ENCODE measurements at places on chromosomes 11 and 22.

GRCh38 chr22:35785181-35785923, 67.7 kb downstream of the APOL5 start:
- no peak for DNase-seq

DNA sequence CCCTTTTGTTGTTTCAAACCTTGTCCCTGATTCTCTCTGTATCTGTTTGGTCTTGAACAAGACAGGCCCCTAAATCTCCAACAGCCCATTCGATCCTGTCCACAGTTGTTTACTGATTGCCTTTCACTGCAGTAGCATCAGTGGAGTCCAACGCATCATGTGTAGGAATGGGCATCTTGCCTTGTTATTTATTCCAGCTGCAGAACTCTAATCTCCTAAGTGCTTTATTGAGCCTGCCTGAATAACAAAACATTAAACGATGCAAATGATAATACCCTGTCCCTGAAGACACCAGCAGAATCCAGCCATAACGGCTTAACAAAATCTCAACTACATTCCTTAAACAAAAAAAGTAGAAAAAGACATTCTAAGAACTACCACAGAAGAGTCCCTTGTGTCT, 50.1 kb downstream of the SLC35F2 start:
- no peak for DNase-seq

GRCh38 chr22:50111056-50111455, 21.2 kb downstream of the MOV10L1 start:
- DNase-seq, result no peak

DNA sequence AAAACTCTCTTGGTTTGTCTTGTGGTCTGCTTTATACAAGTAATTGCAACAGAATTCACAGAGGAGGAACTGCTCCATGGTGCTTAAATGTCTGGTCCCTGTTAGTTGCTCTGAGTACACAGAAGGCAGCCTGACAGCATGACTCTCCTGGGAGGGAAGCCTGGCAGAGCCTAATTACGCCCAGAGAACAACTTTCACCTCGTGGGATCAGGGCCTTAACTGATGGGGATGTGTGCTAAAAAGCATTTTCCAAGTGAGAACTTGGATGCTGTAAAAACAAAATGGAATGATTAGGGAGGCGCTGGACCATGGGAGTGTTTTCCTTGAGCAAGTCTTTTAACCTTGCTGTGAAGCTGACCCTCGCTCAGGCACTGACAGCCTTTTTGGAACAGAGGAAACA, 154.0 kb upstream of the TENM4 start:
- DNase-seq, result no peak

DNA sequence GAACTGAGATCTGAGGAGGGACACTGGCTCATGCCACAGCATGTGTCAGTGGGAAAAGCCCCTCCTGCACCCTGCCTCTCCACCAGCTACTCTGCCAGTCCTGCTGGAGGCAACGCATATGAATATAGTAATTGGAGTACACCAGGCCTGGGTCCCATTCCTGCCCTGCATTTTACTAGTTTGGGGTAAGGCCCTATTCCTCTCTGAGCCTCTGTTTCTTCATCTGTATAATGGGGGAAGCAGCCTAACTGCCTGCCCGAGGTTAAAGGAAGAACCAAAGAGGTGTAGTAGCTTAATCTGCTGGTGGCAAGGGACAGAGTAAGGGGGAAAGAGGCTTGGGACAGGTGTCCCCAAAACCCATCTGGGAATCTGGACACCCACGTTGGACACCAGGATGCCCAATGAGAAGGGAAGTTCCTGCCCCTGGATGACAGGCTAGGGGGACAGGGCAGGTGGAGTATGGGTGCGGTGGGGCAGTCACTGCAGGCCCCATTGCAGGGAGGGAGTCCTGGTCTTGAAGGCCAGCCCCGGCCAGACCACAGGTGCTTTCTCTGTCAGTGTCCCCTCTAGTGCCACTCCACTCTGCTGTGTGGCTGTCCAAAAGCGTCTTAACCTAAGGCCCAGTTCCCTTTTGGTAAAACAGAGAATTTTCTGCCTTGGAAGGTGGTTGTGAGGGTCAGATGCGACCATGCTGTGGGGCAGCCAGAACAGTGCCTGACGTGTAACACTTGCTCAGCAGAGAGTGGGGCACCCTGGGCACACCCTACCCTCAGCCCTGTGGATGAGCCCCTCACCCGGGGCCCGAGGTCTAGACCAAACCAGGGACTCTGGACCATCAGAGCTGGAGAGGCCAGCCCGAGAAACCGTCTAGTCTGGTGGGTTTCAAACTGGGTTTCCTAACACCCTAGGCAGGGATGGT, 11.5 kb downstream of the TSKU start:
- no peak for DNase-seq

DNA sequence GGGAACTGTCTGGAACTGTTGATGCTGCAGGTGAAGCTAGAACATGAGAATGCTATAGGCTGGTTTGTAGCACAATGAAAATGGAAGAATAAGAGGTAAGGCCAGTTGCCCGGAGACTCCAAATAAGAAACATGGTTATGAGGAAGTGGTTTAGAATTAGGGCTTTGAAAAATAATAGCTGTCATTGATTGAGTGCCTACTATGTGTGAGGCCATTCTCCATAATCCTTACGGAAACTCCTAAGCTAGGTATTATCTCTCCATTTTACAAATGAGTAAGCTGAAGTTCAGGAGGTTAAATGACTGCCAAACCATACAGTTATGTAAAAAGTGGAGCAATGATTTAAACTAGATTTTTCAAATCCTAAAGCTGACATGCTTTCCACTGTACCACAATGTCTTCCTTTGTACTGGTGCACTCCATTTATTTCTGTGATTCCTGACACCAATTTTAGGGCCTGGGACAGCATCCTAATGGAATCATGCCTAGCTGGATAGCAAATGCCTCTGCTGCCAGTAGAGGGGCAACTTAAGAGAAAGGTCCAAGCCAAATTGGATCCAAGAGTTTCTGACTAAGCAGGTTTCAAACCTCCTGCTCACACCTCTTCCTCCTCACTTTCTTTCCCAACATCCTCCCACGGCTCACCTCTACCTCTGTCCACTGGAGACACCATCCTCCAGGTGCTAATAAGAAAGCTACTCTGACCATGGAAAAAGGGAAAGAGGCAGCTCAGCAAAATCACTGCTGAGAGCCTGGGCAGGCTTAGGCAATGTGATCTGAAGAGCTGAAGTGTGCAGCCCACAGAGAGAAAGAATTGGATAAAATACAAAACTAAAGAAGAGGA, 46.9 kb upstream of the PICALM start:
- no peak for DNase-seq

- no peak for DNase-seq
Measured at GRCh38 chr11:45777127-45777969, 27.6 kb upstream of the SLC35C1 start.

DNA sequence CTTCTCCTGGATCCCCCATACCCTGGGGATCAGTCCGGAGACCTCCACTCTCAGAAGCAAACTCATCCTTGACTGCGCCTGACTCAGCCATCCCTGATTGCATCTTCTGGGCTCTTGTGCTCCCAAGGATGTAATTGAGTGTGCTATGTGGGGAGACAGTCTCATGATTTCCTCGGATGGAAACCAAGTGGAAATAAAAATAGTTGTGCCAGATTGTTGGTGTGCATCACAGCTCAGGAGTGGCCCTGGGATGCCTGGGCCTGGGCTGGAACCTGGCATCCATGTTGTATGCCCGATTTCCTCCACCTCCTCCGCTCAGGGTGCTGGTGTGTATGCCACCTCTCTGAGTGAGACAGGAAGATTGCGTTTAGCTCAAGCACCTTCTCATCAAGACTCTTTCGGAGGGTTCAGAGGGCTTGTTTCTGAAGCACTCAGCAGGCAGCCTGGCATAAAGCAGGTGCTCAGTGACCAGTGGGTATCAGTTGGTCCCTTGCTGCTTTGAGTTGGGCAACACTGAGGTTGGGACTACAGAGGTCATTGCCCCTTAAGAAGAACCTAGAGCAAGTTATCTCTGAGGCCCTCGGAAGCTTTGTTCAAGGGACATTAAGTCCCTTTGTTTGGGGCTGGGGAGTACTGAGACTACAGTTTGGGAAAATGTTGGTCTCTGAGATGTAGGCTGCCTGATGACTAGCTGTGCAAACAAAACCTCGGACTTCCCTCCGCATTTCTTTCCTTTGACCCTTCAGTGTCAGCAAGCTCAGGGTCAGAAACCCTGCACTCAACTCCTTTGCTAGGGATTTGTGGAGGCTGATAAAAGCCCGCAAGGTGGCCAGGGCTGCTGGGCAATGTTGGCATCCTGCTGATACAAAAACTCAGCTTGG, 24.8 kb upstream of the MICAL2 start:
- DNase-seq, result no peak

DNA sequence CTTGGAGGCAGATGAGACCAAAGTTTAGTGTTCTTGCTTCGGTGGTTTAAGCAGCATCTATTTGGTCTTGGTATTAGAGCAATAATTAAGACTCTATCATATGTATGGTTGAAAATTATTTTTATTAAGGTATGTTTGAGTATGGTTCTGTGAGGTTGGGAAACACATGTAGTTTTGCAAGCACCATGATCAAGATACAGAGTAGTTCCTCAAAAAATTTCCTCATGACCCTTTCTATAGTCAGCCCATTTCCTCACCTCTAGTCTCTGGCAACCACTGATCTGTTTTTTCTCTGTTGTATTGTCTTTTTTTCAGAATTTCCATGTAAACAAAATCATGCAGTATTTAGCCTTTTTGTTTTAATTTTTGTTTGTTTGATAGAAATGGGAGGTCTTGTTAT, 18.4 kb downstream of the MTMR3 start:
- no peak for DNase-seq

DNA sequence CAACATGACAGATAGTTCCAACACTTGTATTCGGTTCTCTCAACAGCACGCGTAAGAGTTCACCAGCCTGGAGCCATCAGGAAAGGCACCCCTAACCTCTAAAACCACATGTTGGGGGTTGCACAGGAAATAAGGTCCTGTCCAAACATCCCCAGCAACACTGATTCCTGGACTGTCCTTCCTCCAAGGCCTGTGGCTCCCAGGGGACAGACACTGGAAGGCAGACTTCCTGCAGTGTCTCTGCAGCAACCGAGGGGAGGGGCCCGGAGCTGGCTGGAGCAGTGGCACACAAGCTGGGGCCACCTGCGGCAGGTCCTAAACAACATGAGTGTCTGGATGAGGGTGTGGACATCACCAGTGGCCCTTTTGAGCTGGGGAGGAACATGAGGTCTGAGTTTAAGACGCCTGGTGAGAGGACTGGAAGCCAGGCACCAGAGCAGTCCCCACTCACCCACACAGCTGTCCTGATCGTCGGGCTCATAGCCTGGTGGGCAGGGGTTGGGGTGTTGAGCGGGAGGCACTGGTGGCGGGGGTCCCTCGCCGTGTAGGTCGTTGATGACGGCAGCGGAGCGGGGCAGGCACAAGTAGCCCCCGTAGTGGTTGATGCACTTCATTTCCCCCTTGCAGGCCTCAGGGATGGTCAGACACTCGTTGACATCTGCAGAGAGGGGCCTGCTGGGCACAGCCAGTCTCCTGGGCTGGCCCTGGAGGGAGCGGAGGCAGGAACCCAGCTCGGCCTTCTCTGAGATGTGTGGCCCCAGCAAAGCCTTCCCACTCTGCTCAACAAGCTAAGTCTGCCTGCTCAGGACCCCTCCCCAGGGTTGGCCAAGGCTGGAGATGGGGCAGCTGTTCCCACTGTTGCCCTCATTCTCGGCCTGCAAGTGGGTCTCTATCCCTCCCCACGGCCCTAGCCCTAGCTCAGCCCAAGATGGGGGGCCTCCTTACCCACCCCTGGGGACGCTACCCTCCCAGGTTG, 1.6 kb downstream of the EFEMP2 start:
- peak; percentile 32 for DNase-seq

GRCh38 chr22:29014773-29015172, 46.9 kb downstream of the C22orf31 start:
- DNase-seq, result no peak

DNA sequence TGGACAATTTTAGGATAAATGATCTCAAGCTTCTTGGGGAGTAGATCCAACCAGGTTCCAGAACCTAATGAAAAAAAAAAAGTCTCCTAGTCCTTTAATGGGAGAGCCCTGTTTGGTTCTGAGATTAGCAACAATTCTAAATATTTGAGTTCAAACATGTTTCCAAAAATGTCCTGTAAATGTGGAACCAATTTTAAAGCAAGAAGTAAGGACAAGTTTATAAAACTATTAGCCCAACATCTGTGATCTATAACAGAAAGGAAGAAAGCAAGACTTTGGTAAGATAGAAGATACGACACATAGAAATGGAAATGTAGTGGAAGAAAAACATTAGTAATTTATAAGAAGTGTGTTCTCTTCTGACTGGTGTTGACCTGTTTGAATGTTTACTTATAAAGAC, 79.7 kb upstream of the SLC5A12 start:
- DNase-seq, result no peak

DNA sequence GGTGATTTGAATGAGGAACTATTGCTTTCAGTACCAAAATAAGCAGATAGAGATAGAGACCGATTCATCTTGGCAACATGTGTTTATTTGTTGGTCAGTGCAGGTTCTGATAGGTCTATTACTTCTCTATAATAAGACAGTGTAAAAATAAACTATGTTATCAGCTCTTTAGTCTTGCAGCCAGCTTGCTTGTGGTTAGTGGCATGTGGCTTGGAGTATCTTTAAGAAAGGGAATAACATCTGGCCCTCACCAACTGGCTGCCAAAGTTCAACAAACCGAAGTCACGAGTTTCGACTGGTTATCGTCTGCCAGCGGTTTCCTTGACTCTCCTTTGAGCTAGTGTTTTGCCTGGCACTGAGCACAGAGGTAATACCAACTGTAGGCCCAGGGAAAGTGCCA, 71.8 kb downstream of the CTTN start:
- DNase-seq, result no peak
